ENCODE measurements at places on chromosomes 6 and 20.

GRCh38 chr6:100775667-100776066 lies 105.5 kb downstream of the ASCC3 start:
- DNase-seq: no peak

DNA sequence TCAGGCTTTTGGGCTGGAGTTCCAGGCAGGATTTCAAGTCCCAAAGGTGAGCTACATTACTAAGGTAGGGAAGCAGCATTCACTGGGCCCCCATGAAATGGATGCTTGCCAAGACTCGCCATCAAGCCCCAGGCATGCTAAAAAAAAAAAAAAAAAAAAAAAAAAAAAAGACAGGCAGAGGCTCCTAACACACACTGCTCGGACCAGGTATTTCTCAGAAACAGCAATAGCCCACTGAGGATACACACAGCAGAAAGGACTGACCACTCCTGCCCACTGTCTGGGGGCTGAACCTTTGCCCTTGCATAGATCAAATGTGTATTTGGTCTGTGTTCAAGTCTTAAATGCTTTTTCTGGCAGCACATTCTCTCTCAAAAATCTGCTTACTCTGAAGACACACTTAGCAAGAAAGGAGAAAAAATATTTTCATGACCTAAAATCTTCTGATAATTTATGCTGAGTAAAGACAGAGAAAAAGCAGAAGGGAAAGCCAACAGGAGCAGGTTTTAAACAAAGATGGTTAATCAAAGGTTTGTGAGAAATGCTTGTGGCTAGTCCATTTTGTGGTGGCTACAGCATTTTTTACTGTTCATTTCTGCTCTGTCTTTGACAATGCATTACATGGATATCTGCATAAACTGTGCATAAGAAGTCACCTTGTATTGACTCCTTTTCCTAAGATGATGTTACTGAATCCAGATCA lies 37.9 kb upstream of the BEND6 start:
- DNase-seq: no peak

GRCh38 chr20:22525821-22526220 lies 58.6 kb downstream of the FOXA2 start:
- no peak for DNase-seq

- DNase-seq: no peak
These were observed 202.0 kb downstream of the WDR27 start for GRCh38 chr6:169499848-169500247.

- DNase-seq: no peak
These were observed 152.2 kb downstream of the TRIM27 start for GRCh38 chr6:28771401-28772267.

GRCh38 chr6:15842727-15843117 lies 179.9 kb upstream of the DTNBP1 start:
- DNase-seq: no peak

DNA sequence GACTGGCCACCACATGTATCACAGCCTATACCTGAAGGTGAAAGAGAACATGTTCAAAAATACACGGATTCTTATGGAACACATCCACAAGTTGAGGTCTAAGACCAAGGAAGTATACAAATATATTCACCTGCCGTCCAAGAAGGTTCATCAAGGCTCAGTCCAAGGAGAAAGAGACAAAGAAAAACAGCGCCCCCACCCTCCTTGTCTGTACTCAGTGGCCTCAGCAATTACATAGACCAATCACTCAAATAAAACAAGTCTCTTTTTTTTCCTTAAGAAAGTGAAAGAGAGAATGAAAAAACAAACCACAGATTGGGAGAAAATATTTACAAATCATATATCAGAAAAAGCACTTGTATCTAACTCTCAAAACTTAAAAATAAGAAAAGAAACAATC lies 19.5 kb downstream of the CPXM1 start:
- no peak for DNase-seq

- no peak for DNase-seq
These were observed 48.2 kb downstream of the FRK start for GRCh38 chr6:116012471-116012949.

- no peak for DNase-seq
These were observed 49.0 kb downstream of the TMEM170B start for GRCh38 chr6:11586536-11586935.

DNA sequence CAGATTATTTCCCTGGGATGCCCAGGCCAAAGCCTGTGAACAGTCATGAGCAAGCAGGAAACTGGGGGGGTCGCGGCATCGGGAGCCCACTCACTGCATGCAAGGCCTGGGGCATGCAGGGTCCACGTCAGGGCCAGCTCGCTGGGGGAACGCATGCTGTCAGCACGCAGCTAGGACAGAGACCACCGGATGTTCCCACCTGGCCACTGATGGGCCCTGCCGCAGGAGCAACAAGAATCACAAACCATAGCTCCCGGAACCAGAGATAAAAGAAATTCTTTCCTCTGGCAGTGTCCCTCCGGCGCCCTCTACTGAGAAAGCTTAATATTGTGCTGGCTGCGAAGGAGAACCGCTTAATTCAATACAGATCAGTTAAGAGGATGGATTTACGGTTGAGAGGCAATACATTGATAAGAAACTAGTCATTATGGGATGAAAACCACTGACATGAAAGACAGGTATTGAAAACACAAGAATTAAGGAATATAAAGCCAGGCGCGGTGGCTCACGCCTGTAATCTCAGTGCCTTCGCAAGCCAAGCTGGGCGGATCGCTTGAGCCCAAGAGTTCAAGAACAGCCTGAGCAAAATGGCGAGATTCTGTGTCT lies 32.6 kb downstream of the C6orf15 start:
- no peak for DNase-seq

DNA sequence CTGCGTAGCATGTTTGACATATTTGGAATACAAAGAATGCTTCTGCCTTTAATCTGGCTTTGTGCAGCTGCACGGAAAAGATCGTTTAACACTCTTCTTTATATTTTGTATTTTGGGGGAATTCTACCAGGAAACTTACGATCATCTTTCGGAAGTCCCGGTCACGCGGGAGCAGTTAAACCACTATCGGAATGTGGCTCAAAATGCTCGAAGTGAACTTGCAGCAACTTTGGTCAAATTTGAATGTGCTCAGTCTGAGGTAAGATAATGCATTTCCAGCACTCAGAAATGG lies 42.3 kb downstream of the CCDC170 start:
- no peak for DNase-seq

DNA sequence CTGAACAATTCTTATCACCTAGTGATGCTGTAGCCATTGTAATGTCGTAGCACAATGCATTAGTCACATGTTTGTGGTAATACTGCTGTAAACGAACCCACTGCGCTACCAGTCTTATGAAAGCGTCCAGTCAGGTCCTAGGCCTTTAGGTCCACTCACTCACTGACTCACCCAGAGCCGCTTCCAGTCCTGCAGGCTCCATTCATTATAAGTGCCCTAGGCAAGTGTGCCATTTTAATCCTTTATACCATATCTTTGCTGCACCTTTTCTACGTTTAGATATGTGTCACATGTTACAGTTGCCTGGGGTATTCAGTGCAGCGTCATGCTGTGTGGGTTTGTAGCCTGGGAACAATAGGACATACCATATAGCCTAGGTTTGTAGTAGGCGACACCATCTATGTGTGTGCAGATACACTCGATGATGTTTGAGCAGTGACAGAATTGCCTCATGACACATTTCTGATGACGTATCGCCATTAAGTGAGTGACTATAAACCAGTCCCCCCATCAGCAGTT lies 15.4 kb downstream of the IGF2R start:
- no peak for DNase-seq

GRCh38 chr6:113047932-113048331 lies 700.8 kb downstream of the RFPL4B start:
- no peak for DNase-seq

DNA sequence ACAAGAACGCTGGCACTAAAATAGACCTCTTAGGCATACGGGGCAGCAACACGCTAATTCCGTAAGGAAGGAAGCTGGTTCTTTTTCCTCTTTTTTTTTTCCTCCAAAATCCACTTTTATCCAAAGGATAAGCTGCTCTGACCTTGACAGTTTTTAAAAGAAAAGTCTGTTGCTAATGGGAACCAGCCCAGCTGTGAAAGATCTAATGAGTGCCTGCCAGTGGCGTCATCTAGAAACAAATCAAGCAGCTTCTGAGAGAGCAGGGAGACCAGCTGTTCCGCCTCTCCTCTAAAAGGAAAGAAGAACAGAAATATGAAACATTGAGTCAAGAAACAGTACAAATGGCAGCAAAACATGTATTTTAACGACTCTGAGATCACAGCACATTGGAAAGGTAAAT lies 78.6 kb downstream of the FAXC start:
- DNase-seq: no peak

GRCh38 chr6:91483415-91484105 lies 896.7 kb upstream of the MAP3K7 start:
- DNase-seq: no peak

- no peak for DNase-seq
These were observed 53.9 kb downstream of the FAM50B start for GRCh38 chr6:3902871-3903648.

GRCh38 chr6:156164701-156165452 lies 612.3 kb upstream of the ARID1B start:
- DNase-seq: no peak

GRCh38 chr20:4677846-4678245 lies 43.9 kb upstream of the PRND start:
- no peak for DNase-seq

- DNase-seq: no peak
These were observed 819 bp upstream of the MTRF1L start for GRCh38 chr6:153003366-153003690.

GRCh38 chr6:155595284-155595683 lies 139.6 kb upstream of the NOX3 start:
- no peak for DNase-seq
